Stimulated activated CD8-positive, alpha-beta memory T cell treated with anti-CD3 and anti-CD28 coated beads, Interleukin-7, amount 100 ng/mL, for 48 hours (primary cell): ENCODE measurements at places on chromosomes 2 and 18.
A peak's percentile ranks its signal among the peaks of the same experiment; 100 is the strongest.

GRCh38 chr2:235025800-235026536 lies 74.2 kb downstream of the SH3BP4 start:
- no peak for DNase-seq

DNA sequence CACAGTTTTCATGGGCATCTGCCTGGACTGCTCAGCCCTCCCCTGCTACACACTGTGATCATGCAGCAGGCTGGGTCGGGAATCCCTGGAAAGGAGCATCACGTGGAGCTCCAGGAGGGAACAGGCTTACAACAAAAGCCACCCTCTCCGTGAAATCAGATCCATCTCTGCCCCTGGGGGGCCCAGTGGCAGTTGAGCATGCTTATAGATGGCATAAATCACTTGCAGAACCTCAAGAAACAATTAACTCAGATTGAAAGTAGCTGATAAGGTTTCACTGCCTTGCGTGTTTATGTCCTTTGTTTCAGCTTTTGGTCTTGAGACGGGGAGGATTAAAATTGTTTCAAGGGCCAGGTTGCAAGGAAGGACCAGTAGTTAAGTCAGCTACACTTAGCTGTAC lies 354.8 kb upstream of the MEIS1 start:
- no peak for DNase-seq

GRCh38 chr2:173075781-173076580 lies at the start of gene MAP3K20:
Gene MAP3K20 (plus strand): TSS chr2:173075846. CDS start chr2:173091032, 15,186 bp downstream.
- DNase-seq: peak; percentile 34

DNA sequence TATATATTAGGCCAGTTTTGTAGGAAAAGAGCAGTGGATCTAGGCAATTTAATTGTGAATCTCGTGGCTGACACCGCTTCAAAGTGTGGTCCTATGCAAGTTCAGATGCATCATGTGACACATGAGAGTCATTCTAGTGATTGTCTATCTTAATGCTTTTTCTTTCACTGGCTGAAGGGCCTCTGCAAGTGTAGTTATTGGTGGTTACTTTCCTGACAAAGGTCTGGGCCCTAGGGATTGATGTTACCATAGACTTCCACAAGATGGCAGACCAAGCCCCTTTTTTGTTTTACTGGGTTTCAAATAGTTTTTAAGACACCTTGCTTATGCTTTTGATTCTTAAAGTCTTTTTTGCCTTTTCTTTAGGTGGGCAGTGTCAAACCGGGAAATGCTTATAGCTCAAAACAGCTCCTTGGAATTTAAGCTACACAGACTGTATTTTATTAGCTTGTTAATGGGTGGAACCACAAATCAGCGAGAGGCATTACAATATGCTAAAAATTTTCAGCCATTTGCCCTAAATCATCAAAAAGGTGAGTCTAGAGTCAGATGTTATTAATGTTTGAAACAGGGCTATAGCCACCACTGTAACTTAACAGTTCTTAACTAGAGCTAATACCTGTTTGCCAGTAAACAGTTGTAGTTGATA lies 25.9 kb downstream of the CD8A start:
- no peak for DNase-seq

DNA sequence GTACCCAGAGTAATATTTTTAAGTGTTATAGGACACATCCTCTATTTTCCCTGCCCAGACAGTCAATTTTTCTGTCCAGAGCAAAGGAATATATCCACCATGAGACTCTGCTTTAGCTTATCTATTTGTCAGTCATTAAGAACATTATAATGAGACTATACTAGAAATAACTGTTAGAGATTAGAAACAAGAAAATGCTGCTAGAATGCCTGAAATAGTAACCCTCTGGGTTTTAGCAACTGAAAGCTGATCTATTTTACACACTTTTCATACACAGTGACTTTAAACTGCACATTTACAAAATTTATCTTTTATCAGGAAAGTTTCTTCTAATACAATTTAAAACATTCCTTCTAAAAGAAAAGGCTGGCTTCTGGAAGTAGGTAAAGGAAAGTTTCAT lies 39.6 kb downstream of the MBD2 start:
- DNase-seq: no peak

DNA sequence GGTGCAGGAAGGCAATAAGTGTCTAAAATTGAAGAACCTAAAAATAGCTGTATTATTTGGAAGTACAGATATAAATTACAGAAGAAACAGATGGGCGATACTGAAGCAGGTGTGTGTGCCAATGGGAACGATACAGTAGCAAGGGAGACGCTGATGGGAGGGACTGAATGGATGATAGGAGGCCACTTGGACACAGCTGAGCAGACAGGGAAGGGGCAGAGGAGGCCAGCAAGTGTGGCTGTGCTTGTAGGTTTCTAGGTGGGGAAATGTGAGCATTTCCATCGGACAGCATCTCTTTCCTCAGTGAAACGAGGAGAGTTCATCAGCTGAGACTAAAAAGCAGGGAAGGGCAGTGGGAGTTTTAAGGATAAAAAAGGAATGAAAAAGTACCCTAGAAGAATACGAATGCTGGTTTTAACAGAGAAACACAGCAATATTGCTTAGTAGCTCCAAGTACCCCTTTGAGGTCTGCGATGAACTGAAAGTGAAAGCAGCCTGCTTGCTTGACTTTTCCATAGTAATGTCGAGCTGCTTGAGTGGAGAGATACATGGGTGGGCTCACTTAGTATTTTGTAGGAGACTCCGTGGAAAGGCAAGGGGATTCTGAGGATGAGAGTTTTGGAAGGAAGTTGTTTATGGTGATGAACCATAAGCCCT lies 91.7 kb upstream of the EPC2 start:
- no peak for DNase-seq

DNA sequence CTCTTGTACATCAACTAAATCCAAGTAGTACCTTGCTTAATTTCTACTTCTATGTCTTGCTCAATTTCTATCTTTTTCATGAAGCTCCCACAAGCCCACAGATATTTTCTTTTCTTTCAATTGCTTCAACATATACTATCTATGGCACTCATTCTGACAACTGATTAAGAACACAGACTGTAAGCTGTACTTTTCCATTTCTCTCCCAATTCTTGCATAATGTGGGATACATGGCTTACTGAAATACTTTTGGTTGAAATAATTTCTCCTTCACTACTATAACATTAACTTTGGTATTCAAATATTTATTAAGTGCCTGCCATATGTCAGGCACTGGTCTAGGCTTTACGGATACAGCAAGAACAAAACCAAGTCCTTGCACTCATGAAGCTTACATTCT lies 84.8 kb downstream of the GORASP2 start:
- no peak for DNase-seq

DNA sequence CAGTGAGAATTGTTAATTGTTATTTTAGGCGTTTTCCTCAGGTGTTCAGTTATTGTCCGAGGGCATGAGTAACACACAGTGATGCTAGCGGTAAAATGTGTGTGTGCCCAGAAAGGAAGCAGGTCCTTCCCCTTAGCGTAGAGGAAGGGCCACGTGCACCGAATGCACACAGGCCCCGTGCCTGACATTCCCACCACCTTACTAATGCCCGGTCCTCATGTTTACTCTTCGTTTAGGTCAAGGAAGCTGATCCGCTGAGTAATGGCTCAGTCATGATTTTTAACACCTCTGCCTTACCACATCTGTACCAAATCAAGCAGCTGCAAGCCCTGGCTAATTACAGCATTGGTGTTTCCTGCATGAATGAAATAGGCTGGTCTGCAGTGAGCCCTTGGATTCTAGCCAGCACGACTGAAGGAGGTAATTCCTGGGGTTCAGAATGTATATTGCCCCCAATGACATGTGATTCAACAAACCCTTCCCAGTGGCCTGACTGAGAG lies 76.7 kb downstream of the MERTK start:
- DNase-seq: no peak

- no peak for DNase-seq
Measured at GRCh38 chr2:9696731-9697130, 65.9 kb upstream of the YWHAQ start.

GRCh38 chr2:138707392-138708074 lies 72.7 kb downstream of the NXPH2 start:
- DNase-seq: no peak

GRCh38 chr2:240703417-240704341 lies 12.0 kb downstream of the AQP12A start:
- no peak for DNase-seq

GRCh38 chr18:7334973-7335568 lies 104.2 kb downstream of the LRRC30 start:
- no peak for DNase-seq

GRCh38 chr2:239245872-239246721 lies 154.7 kb downstream of the HDAC4 start:
- no peak for DNase-seq

- no peak for DNase-seq
Measured at GRCh38 chr2:45001869-45002385, 7.3 kb downstream of the SIX2 start.

- DNase-seq: no peak
Measured at GRCh38 chr2:188576006-188576405, 284.3 kb downstream of the GULP1 start.

- DNase-seq: no peak
Measured at GRCh38 chr2:141492816-141493215, 638.0 kb downstream of the LRP1B start.

- DNase-seq: no peak
Measured at GRCh38 chr18:21979171-21979560, 190.2 kb upstream of the GATA6 start.

- no peak for DNase-seq
Measured at GRCh38 chr18:3748086-3748485, 298.1 kb downstream of the TGIF1 start.

DNA sequence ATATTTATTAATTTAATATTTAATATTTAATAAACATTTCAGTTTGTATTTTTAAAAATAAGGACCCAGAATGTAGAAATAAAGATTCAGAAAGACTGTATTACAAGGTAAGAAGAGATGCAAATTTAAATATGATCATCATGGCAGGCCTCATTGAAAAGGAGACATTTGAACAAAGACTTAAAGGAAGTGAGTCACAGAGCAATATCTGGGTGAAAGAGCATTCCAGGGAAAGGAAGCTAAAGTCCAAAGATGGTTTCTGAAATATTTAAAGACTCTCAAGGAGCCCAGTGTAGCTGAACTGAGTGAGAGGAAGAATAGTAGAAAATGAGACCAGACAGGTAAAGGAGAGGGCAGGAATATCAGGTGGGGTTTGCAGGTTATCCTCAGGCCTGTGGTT lies 5.9 kb downstream of the SCYGR4 start:
- DNase-seq: no peak

GRCh38 chr2:118186110-118186857 lies 98.0 kb downstream of the INSIG2 start:
- DNase-seq: peak; percentile 84

GRCh38 chr2:96775160-96775559 lies 14.5 kb downstream of the CNNM4 start:
- DNase-seq: no peak

DNA sequence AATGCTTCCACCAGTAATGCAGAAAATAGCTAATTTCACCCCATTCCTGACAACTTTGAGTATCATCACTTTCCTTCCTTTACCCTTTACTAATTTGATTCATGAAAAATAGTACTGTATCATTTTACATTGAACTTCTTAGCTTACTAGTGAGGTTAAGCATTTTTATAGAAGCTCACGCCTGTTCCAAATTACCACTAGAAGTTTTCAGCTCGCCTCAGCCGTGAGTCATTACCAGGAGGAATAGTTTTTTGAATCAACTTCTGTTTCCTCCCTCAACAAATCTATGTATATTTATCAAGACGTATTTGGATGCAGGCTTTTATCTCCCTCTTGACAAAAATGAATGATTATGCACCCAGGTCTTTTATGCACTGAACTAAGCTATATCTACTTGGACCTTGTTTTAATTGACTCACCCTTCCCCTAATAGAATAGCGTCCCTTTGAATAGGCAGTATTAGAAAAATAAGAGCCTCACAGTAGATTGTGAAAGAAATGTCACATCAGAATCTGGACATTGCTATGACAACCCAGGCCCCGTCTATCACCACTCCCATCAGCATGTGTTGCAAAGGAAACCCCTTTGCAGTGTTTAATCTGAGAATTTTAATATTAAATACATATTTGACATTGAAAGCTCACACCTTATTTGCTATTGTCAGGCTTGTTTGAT lies 207.4 kb upstream of the NRP2 start:
- DNase-seq: no peak

DNA sequence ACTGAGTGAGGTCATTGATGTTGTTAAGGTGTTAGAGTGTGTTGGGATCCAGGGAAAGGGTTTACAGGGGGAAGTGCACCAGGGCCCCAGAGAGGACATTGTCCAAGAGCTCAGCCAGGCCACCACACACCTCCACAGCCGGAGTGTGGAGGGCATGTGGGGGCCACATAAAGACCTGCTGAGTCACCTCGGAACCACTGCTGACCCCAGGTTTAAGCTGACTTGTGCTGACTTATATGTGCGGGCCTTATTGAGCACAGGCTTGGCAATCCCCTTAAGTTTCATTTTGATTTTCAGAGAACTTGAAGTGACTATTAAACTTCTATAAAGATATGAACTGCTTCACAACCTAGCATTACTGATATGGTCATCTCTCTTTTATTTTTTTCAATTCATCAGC lies 166.2 kb upstream of the MAP3K20 start:
- DNase-seq: no peak
